ENCODE measurements at places on chromosomes 12 and 14.

GRCh38 chr14:68397822-68398221, 395.0 kb downstream of the ZFP36L1 start:
- DNase-seq = no peak

DNA sequence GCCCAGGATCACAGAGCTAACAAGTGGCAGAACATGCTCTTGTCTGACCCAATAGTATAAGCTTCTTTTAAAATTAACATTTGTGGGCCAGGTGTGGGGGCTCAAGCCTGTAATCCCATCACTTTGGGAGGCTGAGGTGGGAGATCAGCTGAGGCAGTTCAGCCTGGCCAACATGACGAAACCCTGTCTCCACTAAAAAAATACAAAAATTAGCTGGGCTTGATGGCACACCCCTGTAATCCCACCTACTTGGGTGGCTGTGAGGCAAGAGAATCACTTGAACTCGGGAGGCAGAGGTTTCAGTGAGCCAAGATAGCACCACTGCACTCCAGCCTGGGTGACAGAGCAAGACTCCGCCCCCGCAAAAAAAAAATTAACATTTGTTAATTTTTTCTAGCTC, 33.0 kb upstream of the IL22 start:
- DNase-seq = no peak

- DNase-seq = no peak
These were observed 709 bp downstream of the TCL1B start for GRCh38 chr14:95686935-95687334.

DNA sequence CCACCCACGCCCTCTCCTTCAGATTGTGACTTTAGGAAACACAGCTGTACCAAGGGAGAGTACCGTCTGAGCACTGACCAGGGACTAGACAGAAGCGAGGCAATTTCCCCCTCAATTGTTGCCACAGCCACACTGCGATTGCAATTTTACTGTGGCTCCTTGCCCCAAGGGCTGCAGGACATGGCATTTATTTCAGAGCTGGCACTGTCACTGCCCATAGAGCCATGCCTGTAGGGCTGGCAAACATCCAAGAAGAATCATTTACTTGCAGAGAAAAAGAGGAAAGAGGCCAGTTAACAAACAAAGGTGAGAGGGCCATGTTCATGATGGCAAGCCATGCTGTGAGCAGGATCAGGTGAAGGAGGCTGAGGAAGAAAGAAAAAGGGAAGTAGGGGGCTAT, 129.6 kb downstream of the EMP1 start:
- no peak for DNase-seq

- no peak for DNase-seq
These were observed 113.4 kb upstream of the PELI2 start for GRCh38 chr14:56004786-56005185.

DNA sequence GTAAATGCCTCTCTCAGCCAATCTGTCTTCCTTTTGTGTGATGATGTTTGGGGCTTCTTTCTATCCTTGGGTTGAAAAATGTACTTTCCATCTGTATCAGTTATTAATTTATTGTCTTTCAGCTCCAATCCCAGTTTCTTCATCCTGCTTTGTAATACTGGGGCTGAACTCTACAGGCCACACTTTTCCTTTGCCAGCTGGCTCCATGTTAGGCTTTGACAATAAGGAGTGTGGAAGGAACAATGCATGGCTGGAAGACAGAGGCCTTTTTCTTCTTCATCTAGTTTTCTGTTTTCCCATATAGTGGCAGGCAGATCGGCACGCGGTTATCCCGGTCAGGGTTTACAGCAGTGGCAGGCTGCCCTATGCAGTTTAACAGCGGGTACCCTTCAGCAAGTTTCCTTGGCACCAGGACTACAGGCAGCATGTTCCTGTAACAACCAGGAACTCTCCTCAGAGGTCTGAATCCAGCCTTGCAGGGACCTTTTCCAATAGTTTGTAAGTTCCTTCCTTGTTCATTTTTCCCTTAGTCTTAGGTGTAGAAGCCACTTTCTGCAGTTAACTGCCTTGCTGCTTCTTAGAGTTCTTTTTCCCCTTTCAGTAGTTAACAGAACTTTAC, 38.5 kb upstream of the CRACR2A start:
- no peak for DNase-seq

- DNase-seq = no peak
These were observed 18.7 kb upstream of the HDAC7 start for GRCh38 chr12:47838286-47838931.

DNA sequence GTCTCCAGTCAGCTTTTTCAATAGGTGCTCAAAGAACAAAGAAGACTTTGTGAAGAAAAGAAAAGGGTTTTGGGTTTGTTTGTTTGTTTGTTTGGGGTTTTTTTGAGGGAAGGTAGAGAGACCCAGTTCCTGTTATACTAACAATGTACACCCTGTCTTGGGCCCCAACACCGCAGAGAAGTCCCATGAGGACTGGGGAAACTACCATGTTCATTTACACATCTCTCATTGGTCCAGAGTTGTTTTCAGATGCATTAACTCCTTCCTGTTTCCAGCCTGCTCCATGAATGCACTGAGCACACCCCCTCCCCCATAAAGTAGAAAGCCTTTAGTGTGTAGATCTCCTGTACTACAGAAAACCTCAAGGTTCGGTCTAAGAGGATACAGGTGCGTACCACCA, 51.1 kb upstream of the SLC8A3 start:
- DNase-seq = no peak

DNA sequence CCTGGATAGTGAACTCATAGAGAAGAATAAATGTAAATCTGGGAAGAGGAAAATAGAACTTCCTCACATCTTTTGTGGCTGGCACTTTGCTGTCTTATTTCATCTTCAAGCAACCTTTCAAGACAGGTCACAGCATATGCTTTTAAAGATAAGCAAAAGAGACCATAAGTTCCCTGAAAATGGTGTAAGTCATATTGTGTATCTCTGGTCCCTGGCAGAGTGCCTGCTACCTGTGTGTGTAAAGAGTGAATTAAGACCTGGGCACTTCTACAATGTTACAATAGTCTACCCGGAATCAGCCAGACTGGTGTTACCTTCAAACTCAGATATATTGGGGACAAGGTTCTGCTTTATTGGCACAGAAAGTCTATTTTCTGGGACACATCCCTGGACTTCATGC, 168.8 kb downstream of the SLC2A13 start:
- DNase-seq = no peak

GRCh38 chr14:71166180-71166837, 259.1 kb downstream of the PCNX1 start:
- DNase-seq = no peak

DNA sequence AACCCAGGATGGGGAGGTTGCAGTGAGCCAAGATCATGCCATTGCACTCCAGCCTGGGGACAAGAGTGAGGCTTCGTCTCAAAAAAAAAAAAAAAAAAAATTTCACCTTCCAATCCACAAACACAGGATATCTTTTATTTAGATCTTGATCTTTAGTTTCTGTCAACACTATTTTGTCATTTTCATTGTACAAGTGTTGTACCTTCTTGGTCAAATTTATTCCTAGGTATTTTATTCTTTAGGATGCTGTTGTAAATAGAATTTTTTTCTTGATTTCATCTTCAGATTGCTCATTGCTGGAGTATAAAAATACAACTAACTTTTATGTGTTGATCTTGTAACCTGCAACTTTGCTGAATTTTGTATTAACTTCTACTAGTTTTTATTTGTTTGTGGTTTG, 60.8 kb downstream of the ARHGAP5 start:
- no peak for DNase-seq

DNA sequence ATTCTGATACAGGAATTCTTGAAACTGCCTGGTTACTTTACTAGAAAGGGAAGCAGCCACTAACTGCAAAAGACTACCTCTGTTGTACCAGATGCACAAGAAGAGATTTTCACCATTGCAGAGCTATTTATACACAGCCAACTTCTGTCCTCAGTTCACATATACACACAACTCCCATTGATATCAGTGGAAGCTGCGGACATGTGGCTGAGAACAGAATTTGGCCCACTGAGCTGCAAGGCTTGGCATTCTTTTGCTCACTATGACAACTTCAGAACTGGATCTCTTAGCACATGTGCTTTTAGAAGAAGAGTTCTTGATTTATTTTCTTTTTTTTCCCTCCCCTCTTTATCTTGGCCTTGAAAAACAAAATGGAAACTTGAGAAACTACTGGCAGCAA, 28.3 kb downstream of the PTPRO start:
- no peak for DNase-seq

- DNase-seq = no peak
These were observed 39.8 kb downstream of the TMTC3 start for GRCh38 chr12:88181881-88182280.

DNA sequence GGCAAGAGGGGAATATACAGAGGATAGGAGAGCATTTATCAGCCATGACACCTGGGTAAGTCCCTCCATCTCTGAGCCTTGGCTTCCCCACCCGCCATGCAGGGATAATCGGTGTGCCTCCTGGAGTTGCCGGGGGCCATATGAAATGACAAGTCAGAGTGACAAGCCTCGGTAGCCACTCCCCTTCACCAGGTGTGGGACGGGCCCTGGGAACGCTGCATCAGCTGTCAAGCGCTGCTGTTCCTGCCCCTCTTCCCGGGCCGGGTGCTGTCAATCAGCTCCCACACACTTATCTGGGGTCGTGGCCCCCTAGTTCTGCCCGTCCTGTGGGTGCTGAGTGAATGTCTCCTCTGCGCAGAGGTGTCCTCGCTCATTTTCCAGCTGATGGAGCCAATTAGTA, 57.2 kb downstream of the MVK start:
- no peak for DNase-seq

DNA sequence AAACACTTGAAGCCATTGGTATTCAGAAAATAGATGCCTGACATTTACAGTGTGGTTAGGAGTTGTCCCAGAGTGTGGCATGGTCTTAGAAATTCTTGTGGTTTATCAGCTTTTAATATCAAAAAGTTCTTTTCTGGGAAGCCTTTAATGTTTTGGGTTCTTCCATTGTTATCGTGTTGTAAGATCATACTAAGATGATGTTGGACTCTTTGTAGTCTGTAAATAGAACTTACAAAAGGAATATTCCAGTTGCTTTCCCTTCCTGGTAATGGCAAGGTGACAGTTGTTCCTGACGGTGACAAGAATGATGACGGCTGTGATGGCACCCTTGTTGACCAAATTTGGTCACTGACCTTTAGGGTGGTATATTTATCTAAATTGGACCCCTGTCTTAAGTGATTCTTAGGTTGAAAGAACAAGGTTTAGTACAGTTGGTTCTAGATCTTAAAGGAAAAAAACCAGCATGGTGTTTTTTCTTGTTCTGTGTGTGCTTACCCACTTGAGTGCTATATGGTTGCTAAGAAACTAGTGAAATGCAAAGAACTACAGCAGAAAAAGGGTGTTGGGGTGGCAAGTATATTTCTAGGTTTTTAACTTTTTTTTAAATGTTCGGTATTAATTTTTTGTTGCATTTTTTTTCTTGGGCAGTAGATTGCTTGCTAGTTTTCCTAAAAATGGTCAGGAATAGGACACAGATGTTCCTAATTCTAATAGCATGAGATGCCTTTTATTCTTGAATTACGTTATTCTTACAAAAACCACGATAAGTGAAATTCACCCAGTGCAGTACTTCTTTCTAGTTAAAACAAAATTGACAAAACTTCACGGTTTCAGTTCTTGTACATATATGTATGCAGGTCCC, 2.1 kb downstream of the ATP2A2 start:
- no peak for DNase-seq

DNA sequence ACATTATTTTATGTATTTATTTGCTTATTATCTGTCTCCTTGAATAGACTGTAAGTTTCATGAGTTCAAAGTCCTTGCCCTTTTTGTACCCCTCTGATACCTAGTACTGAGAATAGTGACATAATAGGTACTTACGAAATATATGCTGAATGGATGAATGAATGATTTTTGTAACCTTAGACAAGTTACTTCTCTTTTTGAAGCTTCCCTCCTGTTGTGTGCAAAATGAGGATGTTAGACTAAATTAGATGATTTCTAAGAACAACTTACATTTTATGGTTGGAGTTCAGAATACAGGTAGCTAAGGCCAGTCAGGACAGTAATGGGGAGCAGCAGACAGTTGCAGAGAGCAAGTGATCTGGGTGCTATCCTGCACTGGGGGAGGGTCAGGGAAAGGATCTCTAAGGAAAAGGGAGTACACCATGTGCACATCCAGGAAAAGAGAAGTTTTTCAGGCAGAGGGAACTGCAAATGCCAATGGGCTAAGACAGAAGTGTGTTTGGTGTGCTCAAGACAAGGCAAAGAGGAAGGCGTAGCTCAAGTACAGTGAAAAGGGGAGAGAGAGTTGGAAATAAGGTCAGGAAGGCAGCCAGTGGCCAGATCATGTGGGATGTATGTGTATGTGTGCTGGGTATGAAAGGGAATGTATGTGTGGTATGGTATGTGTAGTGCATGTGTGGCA, 59.4 kb upstream of the AMIGO2 start:
- no peak for DNase-seq

DNA sequence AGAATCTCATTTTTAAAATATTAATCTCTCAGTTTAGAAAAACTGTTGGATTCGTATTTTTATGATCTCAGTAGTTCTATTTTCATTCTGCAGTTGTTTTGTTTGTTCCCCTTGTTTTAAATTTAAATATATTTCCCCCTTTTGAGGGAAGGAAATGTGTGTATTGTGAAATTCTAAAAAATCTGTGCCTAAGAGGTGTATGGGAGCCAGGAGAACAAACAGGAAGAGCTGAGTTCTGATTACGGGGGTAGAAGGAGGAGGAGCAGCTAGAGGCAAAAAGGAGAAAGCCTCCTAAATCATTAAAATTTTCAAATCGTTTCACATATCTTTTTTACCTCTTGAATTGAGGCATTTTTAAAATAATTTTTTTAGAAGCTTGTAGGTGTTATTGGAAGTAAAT, 2.3 kb downstream of the RDH12 start:
- no peak for DNase-seq

- no peak for DNase-seq
These were observed 187.1 kb downstream of the KICS2 start for GRCh38 chr12:64034901-64035576.

DNA sequence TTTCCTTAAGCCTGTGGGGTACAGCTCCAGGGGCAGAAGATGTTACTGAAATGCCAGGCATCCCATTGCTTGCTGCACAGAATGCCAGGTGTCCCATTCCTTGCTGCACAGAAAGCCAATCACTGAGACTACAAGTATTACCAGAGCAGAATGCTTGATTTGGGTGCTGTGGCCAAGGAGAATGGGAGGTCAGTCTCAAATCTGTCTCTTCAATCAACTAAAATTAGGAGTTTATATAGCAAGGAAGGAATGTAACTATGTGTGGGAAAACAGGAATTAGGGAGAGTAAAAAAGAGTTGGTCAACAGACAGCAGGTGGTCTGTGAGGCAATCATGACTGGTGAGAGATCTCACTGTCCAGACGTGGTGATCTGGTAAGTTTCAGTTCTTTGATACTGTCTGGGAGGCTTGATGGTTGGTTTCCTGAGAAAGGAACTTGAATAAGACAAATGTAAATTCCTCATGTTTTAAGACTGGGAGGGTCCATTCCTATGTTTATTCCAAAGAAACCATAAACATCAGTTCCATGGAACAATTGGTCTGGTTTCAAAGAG, 31.2 kb upstream of the VASH1 start:
- no peak for DNase-seq

DNA sequence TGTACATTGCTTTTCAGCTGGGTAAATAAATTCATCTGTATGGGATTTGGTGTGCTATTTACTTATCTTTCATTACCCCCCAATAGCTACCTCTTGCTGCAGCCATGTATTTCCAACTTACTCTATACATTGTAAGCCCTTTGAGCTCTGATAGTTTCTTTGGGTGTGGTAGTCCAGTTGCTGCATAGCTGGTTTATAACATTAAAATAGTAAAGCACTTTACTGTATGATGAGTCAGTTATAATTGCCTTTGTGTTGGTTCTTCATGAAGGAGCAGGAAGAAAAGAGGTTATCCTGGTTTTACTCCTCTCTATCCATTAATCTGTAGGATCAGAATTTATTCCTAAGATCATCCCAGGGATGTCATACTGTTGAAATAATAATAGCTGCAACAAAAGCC, 15.7 kb downstream of the TBC1D30 start:
- no peak for DNase-seq

Measured in activated gamma-delta T cell treated with anti-CD3 and anti-CD28 coated beads, Interleukin-2, amount 50 U/mL, for 16 hours (primary cell).